ENCODE measurements at places on chromosomes 3 and 15.
A peak's percentile ranks its signal among the peaks of the same experiment; 100 is the strongest.

DNA sequence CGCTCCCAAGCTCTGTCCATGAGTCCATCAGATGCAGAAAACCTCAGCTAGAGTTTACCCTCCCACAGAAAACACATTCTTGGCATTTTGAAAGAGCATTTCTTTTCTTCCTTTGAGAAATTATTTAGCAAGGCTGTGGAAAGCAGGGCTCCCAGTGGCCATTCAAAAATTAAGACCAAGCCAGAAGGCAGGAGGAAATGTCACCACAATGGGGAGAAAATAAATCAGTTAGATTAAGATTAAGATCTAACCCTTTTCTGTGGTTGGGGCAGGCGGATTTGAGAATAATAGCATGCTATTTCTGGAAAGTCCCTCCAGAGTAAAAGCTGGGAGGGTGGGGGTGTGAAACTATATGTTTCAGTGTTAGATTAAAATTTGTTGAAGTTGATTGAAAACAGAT is 20.2 kb downstream of the LRIG1 start:
- DNase-seq, result peak; percentile 90

GRCh38 chr3:20054549-20054987 is 14.3 kb downstream of the KAT2B start:
- DNase-seq, result peak; percentile 98

GRCh38 chr15:65695081-65695480 is 73.3 kb downstream of the SLC24A1 start:
- no peak for DNase-seq

GRCh38 chr3:23264413-23264812 is 61.3 kb downstream of the UBE2E2 start:
- no peak for DNase-seq

DNA sequence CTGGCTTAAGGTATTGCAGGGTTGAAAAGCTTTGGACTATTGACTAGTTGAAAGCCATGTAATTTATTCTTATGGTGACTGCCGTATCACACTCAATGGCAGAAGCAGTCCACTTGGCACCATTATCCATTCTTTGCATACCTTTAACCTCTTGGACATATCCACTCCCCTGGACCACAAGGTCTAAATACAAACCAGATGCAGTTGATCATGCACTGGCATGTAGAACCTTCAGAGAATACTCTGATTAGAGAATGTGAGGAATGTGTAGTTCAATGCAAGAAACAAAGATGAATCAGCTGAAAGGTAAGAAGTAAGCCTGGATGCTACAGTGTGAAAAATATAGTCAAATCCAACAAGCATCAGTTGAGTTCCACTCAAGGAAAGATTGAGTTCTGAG is 93.1 kb downstream of the FRMD5 start:
- DNase-seq, result no peak

- no peak for DNase-seq
Measured at GRCh38 chr3:17469520-17469919, 272.9 kb downstream of the TBC1D5 start.

DNA sequence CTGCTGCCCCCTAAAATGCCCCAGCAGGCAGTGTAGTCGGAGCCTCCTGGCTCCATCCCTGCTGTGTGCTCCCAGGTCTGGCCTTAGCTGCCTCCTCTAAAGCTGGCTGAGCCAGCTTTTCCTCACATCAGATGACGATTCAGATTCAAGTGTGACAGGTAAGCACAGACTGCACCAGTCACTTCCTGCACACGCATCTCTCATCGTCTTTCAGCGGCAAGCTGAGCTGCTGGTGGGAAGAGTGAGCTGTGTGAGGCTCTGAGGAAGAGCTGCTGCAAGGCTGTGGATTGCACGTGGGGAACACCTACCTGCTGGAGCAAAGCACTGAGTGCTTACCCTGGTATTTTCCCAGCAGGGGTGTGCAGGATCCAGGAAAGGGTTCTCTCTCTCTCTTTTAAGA is 88.4 kb upstream of the RPL32 start:
- DNase-seq, result no peak

GRCh38 chr15:48833526-48834239 is 22.8 kb upstream of the CEP152 start:
- DNase-seq, result no peak

DNA sequence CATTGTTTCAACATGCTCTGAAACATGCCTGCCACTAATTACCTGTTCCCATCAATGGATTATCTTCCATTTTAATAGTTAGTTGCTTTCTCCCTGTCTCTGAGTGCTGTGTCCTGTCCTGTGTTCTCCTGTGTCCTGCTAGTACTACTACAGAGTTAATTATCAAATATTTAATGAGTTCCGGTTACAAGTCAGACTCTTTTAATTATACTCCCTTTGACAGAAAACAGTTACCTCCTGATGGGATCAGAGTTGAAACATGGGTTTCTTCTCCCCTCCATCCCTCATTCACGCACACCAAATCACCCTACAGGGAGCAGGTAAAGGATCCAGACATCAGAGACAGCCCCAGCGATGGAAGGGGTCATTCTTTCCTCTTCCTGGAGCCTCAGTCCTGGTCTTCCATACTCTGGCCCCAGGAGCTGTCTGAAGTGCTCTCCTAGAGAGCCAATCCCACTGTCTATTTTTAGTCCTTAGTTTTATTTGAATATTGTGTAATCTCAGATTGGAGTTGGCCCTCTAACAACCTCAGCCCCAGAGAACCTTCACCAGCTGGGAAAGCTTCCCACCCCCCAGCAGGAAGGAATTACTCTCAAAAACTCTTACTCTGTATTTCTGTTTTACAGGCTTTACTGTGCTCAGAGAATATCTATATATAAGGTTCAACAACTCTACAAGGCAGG is 137.0 kb upstream of the C2CD4B start:
- DNase-seq, result no peak

DNA sequence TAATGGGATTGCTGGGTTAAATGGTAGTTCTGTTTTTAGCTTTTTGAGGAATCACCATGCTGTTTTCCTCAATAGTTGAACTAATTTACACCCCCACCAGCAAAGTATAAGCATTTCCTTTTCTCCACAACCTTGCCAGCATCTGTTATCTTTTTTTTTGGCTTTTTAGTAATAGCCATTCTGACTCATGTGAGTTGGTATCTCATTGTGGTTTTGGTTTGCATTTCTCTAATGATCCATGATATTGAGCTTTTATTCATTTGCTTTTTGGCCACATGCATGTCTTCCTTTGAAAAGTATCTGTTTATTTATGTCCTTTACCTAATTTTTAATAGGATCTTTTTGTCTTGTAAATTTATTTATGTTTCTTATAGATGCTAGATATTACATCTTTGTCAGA is 288.2 kb downstream of the EPHA6 start:
- no peak for DNase-seq

DNA sequence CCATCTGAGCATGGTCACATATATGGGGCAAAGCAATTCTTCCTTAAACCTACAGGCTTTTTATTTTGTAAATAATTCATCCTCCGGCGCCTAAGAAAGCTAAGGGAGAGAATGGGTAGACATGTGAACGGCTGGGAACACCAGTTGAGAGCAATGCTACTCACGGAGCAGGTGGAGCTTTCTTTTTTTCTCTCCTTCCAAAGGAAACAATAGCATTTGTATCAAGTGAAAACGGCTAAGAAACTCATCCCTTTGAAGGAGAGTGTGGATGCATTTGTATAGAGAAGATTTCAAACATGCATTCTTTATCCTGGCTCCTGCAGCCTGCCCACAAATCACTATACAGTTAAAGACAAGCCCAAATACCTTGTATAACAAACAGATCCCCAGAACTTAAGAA is 637.8 kb downstream of the MAGI1 start:
- no peak for DNase-seq

- DNase-seq, result no peak
Measured at GRCh38 chr15:81273855-81274254, 50.1 kb downstream of the STARD5 start.

DNA sequence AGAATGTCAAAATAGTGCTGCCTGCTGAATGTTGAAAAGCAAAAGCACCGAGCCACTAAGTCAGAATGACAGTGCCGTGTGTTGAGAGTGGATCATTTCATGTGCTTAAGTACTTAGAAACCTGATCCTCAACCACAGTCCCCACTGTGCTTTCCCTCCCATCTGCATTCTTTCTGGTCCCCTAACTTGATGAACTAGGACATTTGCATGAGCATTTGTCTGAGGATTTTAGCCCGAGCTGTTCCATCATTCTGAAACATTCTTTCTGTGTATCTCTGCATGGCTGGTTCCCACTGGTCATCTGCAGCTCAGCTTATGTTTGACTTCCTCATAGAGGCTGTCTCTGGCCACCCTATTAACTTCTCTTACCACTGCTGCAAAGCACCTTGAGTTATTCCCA is 42.0 kb downstream of the SST start:
- DNase-seq, result no peak

GRCh38 chr3:133956982-133957381 is 61.3 kb upstream of the RAB6B start:
- no peak for DNase-seq

DNA sequence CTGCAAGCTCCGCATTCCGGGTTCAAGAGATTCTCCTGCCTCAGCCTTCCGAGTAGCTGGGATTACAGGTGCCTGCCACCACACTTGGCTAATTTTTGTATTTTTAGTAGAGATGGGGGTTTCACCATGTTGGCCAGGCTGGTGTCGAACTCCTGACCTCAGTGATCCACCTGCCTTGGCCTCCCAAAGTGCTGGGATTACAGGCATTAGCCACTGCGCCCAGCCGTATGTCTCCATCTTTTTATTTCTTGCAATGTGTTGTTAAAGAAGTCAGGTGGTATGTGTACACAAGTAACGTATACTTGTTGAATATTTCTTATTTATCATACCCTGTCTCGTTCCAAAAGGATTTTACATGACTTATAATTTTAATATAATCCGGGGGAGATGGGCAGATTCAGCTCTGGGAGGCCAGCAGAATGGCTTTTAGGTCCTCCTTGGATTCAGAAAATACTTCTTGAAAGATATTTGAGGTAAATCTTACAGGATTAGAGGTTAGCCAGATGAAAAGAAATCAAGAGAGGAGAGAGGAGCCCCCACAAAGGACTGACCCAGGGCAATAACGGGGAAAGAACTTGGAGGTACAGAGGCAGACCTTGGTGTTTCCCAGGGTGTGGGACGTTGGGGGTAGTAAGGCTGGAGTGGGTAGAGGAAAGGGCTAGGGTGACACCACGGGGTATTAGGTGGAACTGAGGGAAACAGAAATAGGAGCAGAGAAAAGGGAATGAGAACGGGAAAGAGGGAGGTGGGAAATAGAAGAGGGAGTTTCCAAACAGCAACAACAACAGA is 27.2 kb upstream of the MUC20 start:
- DNase-seq, result no peak

DNA sequence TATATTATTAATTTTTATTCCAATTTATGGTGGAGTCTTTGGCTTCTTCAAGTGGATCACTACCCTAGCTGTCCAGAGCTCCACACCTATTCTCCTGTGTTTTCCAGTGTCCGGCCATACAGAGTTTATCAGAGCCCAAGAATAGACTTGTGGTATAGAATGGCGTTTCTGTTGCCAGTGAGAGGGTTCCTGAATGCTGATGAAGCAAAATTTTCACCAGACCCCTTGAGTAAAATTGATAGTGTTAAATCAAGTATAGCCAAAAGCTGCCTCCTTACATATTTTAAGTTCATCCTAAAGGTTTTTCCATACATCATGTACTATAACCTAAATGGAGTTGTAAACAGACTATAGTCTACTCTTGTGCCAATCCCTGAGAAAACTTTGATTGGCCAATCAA is 171.5 kb upstream of the CHL1 start:
- DNase-seq, result no peak

DNA sequence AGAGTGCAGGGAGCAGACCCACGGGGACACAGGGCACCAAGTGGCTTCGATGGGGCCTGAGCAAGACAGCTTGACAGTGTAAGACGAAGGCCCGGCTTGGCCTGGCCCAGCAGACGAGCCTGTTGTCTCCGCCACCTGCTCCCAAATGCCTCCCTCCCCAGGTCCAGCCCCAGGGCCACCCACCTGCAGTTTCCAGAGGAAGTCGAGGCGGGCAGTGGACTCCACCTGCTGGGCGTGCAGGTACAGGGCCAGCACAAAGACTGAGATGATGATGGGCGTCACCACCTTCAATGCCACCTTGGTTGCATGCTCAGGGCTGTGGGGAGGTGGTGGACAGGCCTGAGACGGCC is 94.1 kb downstream of the SEC22A start:
- no peak for DNase-seq

DNA sequence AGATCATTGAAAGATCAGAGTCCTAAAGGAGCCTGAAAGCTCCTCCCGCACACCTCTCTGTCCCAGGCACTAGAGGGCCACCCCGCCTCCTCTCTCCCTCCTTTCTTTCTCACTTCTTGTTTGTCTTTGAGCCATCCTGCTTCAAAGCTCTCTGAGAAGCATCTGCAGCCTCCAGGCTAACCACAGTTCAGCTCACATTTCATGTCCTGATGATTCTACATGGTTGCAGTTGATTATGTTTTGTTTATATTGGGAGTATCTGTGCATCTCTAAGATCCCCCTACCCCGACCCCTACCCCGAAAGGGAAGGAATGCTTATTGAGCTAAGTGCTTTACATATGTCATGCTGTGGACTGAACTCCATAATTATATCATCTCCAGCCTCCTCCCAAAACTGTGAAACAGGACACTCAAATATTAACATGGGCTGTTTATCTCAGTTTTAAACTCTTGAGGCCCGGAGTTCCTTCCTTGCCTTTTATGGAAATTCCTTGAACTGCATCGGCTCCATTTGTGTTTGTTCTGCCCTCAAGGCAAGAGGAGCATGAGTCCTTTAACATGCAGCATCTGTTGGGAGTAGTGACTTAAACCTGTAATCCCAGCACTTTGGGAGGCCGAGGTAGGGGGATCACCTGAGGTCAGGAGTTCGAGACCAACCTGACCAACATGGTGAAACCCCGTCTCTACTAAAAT is 30.9 kb downstream of the MGLL start:
- peak; percentile 19 for DNase-seq

DNA sequence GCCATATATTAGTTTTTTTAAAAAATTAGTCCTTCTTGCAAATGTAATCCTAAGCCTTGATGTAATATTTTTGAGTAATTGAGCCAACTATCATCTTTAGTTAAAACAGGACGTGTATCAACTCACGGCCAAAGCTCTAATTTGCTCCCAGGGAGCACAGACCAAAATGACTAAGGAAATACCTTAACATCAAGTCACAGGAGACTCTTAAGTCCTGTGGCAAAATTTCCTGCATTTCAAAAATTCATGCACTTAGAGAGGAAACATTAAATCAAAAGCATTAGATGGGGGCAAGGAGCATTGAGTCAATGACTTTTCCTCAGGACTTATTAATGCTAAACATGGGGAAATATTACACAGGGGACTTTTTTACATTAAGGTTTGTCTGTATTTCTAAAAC is 276.0 kb downstream of the MFSD1 start:
- DNase-seq, result no peak

- no peak for DNase-seq
Measured at GRCh38 chr3:43331381-43331780, 45.0 kb downstream of the SNRK start.

- DNase-seq, result no peak
Measured at GRCh38 chr15:28997791-28998190, 112.0 kb downstream of the APBA2 start.

GRCh38 chr3:152549263-152549662 is 280.5 kb downstream of the MBNL1 start:
- DNase-seq, result no peak
